ENCODE measurements at places on chromosomes 3 and 15. TPM values are rescaled to one million over a fixed set of nuclear protein-coding genes. Genes with fewer than 3 reads are reported as not detected.

The PIK3CA gene
- polyA plus RNA-seq, result 11.7 TPM

The MITF gene
- 0.54 TPM for polyA plus RNA-seq

The GPR62 gene
- not detected for polyA plus RNA-seq

The NDN gene
- polyA plus RNA-seq, result not detected

The RPUSD2 gene
- polyA plus RNA-seq, result 19.7 TPM

The MAP4 gene
- 55.0 TPM for polyA plus RNA-seq

The CHRD gene
- not detected for polyA plus RNA-seq

The SLC9C1 gene
- not detected for polyA plus RNA-seq

The MEIS2 gene
- polyA plus RNA-seq, result not detected

The MGLL gene
- 8.6 TPM for polyA plus RNA-seq
